ENCODE measurements at places on chromosomes 3 and 15. TPM values are rescaled to one million over a fixed set of nuclear protein-coding genes. Genes with fewer than 3 reads are reported as not detected.

MASP1 gene
- total RNA-seq, result 3.8 TPM

- H3K27ac ChIP-seq, result no peak overlapping the region
- DNase-seq, result no peak
- H3K4me1 ChIP-seq, result no peaks in the 10 kb centered on the region
- no peak overlapping the region for H3K4me3 ChIP-seq
- H3K27me3 ChIP-seq, result no peaks in the 10 kb centered on the region
- H3K36me3 ChIP-seq, result peaks cover 2% of the 10 kb centered on the region
Measured at GRCh38 chr3:49377483-49377882, 19.3 kb upstream of the GPX1 start.

DNA sequence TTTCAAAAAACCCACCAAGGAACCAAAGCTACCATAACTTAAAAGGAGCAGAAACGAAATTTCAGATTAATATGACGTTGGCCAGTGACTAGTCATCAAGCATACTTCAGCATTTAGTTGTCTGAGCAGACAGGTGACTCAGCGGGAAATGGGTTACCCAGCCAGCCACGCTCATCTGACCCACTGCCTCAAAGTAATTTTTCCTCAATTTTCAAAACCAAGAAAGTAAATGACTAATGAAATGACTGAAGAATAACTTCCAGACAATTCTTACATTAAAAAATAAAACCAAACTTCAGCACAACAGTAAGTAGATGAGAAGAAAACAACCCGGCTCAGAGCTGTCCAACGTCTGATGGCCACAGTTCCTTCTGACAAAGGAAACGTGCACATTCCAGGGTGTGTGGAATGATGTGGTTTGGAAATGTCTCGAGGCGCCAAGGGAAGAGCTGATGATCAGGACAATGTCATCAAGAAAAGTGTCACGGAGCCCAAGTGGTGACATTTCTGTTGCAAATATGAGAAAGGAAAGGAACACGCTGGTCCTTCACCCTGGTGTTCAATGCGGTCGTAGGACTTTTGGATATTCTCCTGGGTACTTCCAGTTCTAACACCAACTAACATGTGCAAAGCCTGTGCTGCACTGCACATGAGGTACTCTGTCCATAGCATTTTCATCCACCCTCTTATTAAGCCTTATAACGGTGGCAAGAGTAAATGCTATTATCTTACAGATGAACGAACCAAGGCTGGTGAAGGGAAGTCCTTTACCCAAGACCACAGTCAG lies 79.1 kb downstream of the FOXP1 start:
- no peak overlapping the region for H3K27ac ChIP-seq
- H3K4me3 ChIP-seq, result no peak overlapping the region
- DNase-seq, result peak; percentile 75
- no peaks in the 10 kb centered on the region for H3K4me1 ChIP-seq

GRCh38 chr15:41205315-41205714 lies 25.2 kb downstream of the EXD1 start:
- no peaks in the 10 kb centered on the region for H3K27me3 ChIP-seq
- no peak overlapping the region for H3K27ac ChIP-seq
- DNase-seq, result no peak
- H3K4me3 ChIP-seq, result no peak overlapping the region
- H3K4me1 ChIP-seq, result no peaks in the 10 kb centered on the region

ATP10A gene
- 19.9 TPM for total RNA-seq

TERC gene
- total RNA-seq, result 12.4 TPM

DNA sequence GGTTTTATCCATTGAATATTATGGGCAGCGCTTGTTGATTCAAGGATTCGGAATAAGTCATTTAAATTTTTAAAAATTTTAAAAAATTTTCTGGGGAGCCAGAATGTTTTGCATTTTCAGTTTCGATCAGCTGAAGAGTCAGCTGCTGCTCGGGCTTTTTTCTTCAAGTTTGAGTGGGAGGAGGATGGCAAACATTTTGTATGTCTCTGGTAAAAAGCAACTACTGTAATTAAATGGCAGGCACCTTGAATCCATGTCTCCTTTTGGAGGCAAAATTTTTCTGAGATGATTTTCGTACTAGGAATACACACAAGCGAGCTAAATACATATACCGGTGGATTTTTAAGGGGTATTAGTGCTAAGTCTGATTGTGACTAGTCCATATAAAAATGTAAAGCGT lies 612 bp downstream of the C3orf38 start:
- H3K36me3 ChIP-seq, result no peaks in the 10 kb centered on the region
- H3K27me3 ChIP-seq, result no peaks in the 10 kb centered on the region
- no peak for DNase-seq
- no peaks in the 10 kb centered on the region for H3K4me1 ChIP-seq
- H3K27ac ChIP-seq, result no peak overlapping the region

FBN1 gene
- total RNA-seq, result 529 TPM

DAZL gene
- not detected for total RNA-seq

DNA sequence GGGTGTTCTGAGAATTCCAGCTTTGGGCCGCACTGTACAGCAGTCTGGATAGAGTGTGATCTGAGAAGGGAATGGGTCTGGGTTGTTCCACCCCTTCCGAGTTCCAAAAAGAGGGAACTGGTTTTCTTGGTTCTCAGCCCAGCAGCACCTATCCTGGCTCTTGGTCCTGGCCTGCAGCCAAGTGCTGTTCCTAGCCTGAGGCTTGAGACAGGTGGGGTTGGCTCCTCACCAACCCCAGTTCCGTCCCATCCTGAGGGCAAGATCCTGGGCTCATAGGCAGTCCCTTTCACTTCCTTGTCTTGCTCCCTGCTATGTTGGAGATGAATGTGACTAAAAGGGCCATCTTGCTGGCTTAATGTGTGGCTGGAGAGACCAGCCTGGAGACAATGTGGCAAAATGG lies 15.2 kb downstream of the IVD start:
- no peak overlapping the region for H3K4me3 ChIP-seq
- no peaks in the 10 kb centered on the region for H3K4me1 ChIP-seq
- H3K27ac ChIP-seq, result no peak overlapping the region
- DNase-seq, result no peak
- no peaks in the 10 kb centered on the region for H3K27me3 ChIP-seq

DUOXA2 gene
- not detected for total RNA-seq

DNA sequence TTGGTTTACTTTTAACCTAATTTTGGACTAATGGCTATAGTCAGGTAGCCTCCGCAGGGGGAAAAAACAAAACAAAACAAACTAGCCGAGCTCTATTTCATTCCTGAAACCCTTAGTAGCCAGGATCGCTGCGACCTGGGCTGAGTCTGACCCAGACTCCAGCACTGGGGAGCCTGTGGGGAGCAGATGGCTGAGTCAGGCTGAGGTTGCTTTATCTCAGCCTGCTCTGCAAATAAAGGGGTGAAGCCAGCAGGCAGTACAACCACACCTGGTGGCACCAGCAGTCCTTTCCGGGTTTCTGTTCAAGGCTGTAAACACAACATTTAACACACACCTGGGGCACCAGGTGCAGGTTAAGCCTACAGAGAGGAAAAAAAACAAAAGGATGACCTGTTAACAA lies 27.3 kb downstream of the ABHD2 start:
- H3K4me1 ChIP-seq, result peaks cover 14% of the 10 kb centered on the region
- H3K36me3 ChIP-seq, result no peaks in the 10 kb centered on the region
- H3K27me3 ChIP-seq, result no peaks in the 10 kb centered on the region
- peak overlapping the region; percentile 58 for H3K27ac ChIP-seq
- no peak overlapping the region for H3K4me3 ChIP-seq

DNA sequence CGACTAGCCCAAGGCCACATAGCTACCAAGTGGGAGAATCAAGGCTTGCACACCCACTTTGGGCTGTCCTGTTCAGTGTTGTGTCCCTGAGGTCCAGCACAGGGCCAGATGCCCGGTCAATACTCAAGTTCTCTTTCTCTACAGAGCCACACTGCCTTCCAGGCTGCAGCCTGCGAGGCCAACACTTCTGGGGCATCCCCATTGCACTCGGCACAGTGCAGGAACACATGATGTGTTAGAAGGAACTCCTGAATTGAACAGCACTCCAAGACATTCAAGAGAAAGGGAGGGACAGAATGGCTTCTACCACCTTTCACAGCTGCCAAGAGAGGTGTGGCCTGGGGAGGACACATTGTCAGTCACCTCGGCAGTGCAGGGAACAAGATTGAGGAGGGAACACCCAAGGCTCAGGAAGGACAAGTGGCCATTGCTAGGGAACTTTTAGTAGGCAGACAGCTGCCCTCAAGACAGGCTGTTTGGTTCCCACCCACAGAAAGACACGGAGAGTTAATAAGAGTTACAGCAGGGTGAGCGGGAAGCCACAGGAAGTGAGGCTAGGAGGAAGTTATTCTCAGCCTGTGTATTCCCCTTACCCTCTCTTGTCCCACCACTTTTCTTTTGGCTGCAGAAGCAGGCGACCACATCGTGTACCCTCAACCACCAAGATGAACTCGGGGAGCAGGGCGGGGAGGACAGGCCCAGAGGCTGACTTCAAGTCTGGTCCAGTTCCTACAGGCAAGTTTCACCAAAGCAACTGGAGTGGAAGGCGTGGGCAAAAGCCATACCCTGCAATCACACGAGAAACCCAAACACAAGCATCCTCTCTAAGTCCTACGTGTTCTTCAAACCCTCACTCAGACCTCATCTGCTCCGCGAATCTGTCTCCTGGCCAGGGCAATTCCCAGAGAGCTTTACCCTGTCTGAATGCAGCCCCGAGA lies 69.4 kb downstream of the SRGAP3 start:
- H3K4me1 ChIP-seq, result no peaks in the 10 kb centered on the region
- DNase-seq, result peak; percentile 75
- no peak overlapping the region for H3K4me3 ChIP-seq

All from aorta (tissue), 5 donors.